Left renal cortex interstitium (tissue), 4 donors: ENCODE measurements at places on chromosomes 16 and 17.

GRCh38 chr16:72199761-72200337 is 27.9 kb upstream of the PMFBP1 start:
- no peak for DNase-seq

DNA sequence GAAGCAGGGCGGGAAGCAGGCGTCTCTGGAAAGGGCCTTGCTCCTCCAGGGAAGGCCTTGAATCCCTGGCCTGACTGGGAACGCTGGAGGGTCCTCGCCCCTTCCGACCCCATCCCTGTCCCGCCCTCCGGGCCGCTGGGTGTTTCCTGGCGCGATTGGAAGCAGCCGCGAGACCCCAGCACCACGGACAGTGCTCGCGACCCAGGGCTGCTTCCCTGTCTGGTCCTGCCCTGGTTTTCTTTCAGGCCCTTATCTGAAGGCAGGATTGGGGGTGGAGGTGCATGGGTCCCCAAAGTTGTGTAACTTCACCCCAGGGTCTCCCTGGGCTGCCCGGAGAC is 2.1 kb downstream of the MGAT5B start:
- no peak for DNase-seq

DNA sequence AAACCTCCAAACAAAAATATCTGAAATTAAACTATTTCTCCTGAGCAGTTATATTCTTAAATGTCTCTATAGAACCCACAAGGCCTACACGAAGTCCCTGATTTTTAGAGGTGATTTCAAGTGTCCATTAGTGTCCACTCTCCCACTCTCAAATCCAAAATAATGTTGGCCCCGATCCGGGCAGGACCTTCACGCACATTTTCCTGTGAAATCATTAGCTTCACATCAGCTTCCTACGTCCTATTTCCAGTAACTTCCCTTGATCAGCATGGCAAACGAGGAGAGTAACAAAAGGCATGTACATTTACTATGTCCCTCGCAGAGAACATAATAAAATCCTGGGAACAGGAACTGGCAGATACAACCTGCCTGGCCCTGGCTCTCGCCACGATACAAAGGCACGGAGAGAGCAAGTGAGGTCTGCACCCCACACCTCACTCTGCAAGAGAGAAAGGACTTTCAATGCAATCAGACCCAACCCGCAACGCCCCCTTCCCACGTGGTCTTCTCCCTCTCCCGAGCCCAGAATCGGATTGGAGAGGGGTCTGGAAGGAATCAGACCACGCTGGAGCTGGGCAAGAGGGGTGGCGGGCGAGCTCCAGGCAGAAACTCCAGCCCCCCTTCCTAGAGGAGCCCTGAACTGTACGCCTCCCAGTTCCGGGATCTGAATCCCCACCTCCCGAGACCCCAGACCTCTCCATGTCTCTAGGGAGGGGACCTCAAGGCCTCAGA is 17.5 kb upstream of the C17orf78 start:
- DNase-seq = peak; percentile 45

DNA sequence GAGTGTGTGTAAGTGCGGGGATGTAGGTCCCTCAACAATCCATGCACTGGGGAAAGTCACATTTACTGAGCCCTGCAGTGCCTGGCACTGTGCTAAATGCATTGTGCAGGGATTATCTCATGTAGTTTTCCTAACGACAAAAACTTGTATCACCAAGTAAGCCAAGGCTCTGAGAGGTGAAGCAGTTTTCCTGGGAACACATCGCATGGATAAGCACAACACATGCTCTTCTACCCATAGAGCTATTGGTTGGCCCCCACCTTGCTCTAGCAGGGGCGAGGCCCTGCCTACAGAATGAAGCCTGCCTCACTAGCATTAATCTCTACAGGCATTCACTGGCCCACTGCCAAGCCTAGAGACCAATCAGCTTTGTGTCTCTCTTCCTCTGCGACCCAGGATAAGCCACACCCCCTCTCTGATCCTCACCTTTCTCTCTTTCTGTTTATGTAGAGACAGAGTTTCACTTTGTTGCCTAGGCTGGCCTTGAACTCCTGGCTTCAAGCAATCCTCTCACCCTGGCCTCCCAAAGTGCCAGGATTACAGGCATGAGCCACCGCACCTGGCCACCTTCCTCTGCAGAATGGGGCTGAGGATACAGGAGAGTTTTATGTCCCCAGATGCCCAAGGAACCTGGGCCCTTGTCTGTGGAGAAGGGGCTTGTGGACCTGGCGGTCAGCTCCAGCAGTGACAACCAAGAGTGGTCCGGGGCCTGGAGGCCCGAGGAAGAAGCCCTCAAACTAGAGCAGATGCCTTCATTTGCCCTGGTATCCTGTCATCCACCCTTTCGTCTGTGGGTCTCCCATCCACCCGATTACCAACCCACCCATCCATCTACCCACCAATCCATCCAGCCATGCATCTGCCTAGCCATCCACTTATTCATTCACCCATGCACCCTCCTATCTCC is 12.8 kb downstream of the CDH16 start:
- peak; percentile 67 for DNase-seq

DNA sequence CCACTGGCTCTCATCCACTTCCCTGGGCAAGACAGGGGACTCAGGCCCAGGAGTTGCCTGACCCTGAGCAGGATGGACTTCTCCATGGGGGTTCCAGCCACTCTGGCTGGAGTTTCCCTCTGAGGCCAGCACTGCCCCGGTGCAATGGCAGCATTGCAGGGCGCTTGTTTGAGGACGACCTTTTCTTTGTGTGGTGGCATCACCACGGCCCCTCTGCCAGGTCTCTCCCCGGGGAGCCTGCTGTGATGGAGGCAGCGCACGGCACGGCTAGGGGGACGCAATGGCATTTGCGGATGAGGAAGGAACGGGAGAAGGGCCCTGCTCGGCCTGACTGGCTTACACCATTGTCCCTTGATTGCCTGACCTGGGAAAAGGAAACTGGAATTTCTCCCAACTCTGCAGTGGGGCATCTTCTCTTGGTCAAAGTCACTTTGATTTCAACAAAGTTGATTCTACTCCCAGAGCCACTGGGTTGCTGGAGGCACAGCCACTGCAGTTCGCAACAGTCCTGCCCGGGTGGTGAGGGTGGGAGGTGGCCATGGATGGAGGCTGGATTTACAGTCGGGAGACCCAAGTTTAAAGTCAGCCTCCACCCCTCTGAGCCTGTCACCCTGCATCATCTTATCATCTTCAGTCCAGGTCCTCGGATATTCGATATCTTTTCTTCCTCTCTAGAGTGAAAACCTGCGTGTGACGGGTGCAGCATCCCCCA is 82.9 kb upstream of the ZNF469 start:
- DNase-seq = no peak

GRCh38 chr17:14461227-14461548 is 160.3 kb downstream of the HS3ST3B1 start:
- DNase-seq = no peak

GRCh38 chr16:51149721-51150164 is 1.3 kb downstream of the SALL1 start:
- no peak for DNase-seq

DNA sequence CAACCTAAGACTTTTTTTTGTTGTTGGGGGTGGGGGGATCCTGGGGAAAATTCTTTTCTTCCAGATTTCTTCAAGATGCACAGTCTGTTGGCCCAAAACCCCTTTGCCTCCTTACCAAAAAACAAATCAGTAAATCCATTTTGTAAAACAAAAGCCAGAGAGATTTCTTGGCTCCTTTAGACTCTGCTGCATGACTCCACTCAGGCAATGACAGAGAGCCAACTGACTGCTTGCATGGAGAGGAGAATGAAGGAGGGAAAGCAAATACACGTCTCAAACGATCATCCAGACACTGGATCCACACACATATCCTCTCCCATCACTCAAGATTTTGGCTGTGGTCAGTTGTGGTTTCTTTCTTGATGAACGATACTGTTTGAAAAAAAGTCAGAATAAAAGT is 13.8 kb downstream of the COPRS start:
- no peak for DNase-seq

DNA sequence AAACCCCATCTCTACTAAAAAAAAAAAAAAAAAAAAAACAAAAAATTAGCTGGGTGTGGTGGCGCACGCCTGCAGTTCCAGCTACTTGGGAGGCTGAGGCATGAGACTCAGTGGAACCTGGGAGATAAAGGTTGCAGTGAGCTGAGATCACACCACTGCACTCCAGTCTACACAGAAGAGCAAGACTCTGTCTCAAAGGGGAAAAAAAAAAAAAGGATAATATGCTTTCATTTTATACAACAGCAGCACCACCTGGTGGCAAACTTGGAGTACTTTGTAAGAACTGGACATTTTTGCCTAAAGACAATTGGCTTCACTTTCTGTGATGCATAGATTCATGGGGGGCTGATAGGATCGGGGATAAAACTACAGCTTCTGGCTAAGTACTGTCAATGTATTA is 8.5 kb downstream of the CHTF8 start:
- DNase-seq = no peak

- DNase-seq = no peak
Observed at GRCh38 chr16:66271074-66272060, 95.1 kb upstream of the CDH5 start.

- no peak for DNase-seq
Observed at GRCh38 chr17:61415374-61416210, 15.9 kb downstream of the TBX2 start.

DNA sequence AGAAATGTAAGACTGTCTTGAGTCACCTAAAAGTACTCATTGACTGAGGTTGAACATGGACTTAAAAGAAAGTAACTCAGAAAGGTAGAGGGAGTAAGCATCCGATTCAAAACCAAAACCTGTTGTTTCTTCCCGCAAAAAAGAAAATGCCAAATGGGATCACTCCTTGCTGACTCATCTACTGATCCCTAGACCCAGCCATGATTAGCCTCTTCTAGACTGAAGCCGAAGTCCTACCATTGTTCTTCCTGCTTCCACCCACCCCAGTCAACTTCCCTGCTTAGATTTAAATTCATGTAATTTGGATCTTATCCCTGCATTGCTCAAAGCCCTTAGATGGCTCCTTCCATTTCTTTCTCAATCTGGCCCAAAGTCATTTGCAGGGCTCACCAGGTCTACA is 760.5 kb upstream of the SOX9 start:
- DNase-seq = no peak

DNA sequence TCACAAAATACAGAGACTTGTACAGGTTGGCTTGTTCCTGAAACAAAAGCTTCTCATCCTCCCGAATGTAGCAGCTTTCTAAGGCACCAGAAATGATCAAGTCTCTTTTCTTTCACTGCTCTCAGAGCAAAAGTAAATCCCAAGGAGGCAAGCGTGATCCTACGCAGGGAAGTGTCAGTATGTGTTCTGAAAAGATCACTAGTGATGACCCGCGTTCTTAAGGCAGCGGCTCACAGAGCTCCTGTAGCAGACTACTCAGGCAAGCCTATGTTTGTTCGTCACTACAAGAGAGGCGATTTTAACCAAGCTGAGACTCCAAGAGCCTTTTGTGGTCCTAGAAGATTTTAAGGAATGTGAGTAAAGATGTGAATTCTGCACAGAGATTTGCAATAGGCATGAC is 34.5 kb downstream of the WIPI1 start:
- no peak for DNase-seq

- DNase-seq = no peak
Observed at GRCh38 chr16:2713523-2713922, 6.5 kb downstream of the PRSS27 start.

GRCh38 chr16:77592021-77592420 is 130.3 kb upstream of the NUDT7 start:
- no peak for DNase-seq

GRCh38 chr16:72530434-72530833 is 358.5 kb upstream of the PMFBP1 start:
- no peak for DNase-seq

DNA sequence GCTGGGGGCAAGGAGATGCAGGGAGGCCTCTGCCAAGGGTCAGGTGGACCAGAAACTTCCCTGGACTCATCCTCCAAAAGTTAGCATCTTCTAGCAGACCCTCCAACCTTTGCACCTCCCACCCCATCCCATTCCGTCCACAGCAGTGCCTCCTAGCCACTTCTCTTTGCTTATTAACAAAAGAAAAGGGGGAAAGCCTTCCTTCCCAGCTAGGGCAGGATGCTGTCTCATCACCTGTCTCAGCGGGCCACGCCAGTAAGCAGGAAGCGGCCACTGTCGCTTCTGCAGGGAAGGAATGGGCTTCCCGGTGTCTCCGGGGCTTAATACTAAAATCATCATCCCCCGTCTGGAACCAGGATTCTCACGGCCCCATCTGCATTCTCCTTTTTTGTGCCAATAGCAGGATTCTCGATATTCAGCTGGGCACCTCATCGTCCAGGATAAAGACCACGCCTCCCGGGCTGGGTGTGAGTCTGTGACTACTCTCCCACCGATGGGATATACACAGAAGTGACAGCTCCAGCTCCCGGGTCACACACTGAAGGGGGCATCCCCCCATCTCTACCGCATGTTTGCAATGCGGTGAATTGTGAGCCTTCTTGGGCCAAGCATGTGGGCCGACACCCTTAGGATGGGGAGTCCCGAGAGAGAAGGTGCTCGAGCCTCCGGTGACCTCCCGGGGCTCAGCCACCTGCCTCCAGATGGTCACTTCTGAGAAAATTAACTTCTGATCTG is 15.5 kb upstream of the RBFOX3 start:
- DNase-seq = no peak

DNA sequence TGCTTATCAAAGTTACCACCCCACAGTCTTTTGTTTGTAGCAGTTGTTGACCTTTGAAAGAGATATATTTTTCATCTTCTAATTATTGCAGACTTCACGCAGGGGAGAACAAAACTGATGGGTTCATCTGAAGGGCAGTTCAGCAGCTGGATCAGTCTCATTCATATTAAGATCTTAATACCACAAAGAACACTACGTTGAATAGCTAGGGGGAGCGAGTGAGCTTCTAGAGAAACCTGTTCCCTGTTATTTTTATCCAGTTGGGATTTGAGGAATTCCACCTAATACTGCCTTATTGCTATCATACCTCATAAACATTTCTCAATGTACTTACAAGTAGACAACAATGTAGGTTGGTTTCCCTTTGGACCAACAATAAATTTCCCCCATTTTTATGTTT is 306.1 kb upstream of the KIF2B start:
- DNase-seq = no peak

GRCh38 chr17:17871913-17872312 is 35.1 kb upstream of the SREBF1 start:
- no peak for DNase-seq

DNA sequence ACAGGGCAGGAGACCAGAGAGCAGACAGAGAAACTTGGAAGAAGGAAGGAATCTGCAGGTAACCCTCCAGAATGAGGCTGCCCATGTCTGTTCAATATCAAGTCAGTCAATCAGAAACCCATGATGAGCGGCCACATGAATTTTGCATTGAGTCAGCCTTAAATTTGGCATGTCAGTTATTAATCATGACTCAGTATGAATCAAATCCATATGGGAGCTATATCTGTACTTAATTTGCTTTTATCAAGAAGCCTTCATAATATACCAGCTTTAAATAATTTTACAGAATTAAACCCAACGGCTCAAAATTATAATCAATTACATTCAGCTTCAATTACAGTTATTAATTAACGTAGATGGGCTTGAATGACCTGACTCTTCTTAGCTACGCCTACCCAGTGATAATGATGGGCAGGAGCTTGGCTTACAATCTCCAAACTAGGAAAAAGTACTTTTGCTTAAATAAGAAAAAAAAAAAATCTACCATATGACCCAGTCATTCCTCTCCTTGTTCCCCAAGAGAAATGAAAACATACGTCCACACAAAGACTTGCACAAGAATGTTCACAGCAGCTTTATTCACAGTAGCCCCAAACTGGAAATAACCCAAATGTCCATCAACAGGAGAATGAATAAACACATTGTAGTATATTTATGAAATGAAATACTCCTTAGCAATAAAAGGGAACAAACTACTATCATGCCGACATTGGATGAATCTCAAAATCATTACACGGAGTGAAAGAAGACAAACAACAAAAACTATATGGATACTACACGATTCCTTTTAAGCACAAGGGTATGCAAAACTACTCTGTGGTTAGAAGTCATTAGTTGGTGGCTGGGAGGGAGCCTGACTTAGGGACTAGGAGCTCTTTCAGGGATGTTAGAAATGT is 48.6 kb downstream of the SLC39A11 start:
- DNase-seq = no peak
